ENCODE measurements at places on chromosomes 1 and 21.

DNA sequence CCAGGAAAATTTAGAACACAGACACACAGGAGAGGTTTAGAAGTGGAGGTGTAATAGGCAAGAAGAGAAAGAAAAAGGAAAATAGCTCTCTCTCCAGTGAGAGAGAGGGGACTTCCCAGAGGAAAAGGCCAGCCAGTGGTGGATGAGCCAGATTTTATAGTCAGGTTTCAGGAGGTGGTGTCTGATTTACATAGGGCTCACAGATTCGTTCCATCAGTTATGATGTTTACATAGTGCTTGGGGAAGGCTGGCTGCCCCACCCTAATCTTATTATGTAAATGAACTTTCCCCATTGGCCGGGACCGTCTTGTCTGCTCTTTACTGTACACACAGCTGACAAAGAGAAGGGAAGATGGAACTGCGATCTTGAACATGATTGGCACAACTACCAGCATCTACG lies 797.3 kb downstream of the PLA2G4A start:
- no peak for DNase-seq

DNA sequence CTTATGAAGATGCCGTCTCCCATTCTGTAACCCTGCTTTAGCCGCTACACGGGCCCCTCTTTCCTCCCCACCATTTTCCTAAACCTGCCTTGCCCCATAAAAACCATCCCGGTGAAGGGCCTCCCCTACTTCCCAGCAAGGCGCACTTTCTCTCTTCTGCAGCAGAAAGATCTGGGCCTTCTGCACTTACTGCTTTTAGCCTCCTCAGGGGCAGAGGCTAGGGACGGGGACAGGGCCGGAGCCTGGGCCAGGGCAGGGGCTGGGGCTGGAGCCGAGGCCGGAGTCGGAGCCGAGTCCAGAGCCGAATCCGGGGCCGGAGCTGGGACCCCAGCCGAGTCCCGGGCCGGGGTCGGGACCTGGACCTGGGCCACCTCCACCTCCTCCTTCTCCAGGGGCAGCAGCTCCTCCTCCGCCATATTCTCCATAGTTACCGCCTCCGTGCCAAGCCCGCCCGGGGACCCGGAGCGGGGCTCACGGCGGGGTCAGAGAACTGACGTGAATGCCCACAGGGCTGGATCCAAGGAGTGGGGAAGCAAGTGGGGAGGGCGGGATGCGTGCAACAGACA lies 382 bp downstream of the TRMT1L start:
- DNase-seq = peak; percentile 20

- no peak for DNase-seq
Measured at GRCh38 chr1:1892763-1893120, 1.9 kb upstream of the GNB1 start.

DNA sequence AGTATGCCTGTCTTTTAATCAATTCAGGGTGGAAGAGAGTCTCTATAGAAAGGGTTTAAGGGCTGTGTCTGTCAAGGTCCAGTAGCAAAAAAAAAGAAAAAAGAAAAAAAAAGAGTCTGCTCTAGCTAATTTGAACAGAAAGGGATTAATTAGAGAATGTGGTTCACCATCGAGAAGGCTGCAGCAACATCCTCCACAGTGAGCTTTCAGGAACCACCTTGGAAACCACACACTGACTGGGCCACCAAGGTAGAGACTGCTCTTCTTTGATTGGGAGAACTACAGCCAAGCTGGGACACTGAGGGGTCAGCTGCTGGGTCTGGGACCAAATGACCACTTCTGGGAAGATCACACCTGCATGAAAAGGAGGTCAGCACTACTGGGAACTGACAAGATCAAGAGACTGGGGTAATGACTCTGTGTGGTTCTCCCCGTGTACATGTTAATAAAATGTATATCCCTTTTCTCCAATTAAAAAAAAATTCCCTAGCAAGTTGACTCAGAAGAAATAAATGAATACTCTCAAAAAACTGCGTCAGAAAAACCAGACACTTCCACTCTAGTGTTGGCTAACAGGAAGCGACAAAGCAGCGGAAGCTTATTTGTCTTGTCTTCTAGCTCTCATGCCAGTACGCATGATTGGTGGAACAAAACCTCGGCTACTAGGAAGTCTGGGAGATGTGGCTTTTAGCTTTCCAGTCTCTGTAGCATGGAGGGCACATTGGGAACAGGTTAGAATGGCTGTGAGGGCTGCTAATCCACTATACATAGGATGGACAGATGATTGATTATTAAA lies 60.0 kb upstream of the IVNS1ABP start:
- no peak for DNase-seq

DNA sequence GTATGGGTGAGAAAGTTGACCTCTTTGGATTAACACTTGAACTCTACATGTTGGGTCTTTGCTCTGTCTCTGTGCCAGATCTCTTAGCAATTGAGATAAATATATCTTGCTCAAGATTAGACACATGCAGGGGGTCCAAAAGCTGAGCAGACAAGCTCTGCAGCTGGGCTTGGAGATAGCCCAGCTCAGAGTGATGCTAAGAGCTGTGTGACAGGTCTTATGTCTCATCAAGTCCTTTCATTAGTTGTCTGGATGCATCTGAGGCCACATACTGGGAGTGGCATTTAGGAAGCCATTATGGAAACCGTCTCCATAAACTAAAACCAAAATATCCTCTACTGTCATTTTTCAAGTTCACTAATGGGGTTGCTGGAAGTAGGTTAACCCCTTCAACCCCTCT lies 289.4 kb upstream of the DUSP10 start:
- DNase-seq = no peak

DNA sequence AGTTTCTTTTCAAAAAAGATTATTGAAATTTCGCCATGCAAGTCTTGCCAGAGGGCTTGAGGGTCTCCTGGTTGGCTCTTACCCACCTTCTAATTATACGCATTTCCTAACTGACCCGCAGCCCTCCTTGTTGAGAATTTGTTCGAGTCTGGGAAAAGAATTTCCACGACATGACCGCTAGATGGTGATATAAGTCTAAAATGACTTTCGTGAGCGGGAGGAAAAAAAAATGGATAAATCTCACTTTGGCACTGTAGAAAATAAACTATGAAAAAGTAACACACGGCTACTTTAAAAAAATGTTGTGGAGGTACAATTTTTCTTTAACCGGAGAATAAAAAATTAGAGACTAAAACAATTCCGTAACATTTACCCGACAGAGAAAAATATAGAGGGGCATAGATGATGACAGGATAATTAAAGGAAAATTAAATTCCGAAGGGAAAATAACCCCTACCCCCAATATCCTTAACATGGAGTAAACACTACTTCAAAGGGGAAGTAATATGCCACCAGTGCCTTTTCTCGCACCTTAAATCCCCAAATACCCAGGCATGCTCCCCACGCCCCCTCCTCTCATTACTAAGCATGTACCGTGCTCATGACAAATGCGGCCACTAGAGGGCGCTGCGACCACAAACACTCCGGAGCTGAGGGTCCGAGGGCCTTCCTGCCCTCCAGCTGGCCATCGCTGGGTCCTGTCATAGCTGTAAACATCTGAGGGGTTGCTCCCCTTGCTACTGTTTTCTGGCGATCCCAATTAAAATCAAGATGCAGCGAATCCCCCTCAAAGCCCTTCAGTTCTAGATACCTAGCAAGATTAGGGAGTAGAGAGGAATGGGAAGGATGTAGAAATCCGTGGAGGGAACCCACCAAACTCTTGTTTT lies 266.9 kb downstream of the ASTN1 start:
- no peak for DNase-seq

GRCh38 chr1:224785040-224785328 lies 144.5 kb upstream of the DNAH14 start:
- no peak for DNase-seq

GRCh38 chr1:180935326-180936109 lies 22.8 kb downstream of the KIAA1614 start:
- no peak for DNase-seq

- DNase-seq = no peak
Measured at GRCh38 chr1:4006676-4007374, 106.8 kb upstream of the C1orf174 start.

- no peak for DNase-seq
Measured at GRCh38 chr1:94530373-94530878, 11.1 kb downstream of the F3 start.

GRCh38 chr21:46545363-46545762 lies 59.5 kb downstream of the S100B start:
- no peak for DNase-seq

GRCh38 chr1:24263746-24264145 lies 55.4 kb upstream of the GRHL3 start:
- no peak for DNase-seq

DNA sequence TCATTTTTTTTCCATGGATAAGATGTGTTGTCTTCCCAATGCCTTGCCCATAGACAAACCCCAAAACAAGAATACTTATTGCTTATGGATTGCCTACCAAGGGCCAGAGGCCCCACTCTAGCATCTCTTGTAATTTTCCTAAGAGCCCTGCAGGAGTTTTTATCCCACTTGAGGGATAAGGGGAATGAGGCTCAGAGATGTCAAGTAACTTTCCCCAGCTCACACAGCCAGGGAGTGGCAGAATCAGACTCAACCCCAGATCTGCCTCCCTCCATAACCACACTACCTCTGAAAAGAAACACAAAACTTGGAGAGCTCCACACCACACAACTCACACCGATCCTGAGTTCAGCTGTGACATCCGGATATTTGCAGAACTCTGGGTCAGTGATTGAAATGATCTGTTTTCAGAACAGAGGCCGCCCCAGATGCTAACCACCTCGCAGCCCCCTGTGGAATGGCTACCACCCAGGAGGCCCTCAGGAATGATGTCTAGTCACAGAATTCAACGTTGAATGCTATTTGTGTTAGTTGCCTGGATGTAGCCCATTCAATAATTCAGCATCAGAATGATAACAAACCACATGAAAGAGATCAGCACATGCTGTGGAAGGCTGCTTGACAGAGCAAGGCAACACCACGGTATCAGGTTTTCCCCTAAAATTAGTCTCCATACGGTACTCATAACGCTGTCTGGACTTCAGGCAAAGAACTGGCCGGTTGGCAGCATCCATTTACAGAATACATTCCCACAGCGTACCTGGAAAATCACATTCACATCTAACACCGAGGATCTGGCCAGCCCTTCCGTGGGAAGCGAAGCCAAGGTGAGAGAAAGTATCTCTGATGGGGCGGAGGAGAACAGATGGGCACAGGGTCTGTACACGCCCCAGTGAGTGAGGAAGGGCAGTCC lies 231.9 kb downstream of the TOMM20 start:
- no peak for DNase-seq

DNA sequence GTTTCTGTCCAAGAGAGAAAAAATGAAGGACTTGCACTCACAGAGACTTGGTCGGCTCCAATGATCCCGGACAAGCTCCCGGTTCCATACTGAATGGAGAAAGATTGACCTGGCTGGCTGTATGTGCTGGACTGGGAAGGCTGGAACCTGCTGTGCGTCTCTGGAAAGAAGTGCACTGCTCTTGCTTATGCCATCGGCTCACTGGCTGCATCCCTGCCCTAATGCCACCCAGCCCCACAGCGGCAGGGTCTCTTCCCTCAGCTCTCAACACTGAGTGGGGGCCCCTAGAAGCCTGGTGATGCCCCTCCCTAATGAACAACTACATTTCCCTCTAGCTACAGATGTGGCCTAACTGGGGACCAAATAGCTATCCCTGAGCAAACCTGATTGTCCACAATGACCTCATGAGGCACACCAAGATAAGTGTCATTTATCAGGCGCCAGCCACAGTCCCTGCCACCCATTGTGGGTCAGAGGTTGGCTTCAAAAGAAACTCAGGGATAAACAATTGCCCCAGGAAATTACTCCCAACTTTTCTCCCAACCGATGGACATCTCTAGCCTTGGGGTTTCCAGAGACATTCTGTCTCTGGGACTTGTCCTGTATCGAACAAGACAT lies 2.6 kb downstream of the CTSE start:
- DNase-seq = no peak

DNA sequence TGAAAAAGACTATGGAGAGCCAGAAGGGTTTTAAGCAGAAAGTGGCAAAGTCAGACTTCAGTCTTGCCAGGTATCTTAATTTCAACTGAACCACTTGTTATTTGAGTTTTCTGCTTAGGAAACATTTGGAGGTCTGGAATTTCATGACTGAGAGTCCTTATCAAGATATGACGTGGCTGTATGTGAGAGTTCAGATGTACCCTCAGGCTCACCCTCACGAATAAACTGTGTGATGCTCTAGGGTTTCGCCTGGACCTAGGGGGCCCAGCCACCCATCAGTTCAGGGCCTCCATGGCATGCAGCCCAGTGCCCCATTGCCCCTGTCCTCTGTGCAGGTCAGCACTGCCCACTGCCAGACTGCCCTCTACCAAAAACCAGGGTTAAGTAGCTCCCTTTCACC lies 30.6 kb upstream of the TADA1 start:
- DNase-seq = no peak

- no peak for DNase-seq
Measured at GRCh38 chr1:62530516-62531154, 66.7 kb upstream of the ANGPTL3 start.

- no peak for DNase-seq
Measured at GRCh38 chr1:20386323-20387081, 95.8 kb downstream of the VWA5B1 start.

DNA sequence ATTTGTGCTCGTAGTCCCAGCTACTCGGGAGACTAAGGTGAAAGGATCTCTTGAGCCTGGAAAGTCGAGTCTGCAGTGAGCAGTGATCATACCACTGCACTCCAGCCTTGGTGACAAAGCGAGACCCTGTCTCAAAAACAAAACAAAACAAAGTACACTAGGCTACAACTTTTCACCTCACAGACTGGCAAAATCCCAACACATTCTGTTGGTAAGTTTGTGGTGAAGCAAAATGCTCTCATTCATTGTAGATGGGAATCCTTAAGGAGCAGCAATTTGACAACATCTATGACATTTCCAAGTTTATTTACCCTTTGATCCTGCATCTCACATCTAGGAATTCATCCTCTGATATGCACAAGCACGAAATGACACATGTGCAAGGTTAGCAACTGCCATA lies 20.2 kb upstream of the SLC1A7 start:
- no peak for DNase-seq

DNA sequence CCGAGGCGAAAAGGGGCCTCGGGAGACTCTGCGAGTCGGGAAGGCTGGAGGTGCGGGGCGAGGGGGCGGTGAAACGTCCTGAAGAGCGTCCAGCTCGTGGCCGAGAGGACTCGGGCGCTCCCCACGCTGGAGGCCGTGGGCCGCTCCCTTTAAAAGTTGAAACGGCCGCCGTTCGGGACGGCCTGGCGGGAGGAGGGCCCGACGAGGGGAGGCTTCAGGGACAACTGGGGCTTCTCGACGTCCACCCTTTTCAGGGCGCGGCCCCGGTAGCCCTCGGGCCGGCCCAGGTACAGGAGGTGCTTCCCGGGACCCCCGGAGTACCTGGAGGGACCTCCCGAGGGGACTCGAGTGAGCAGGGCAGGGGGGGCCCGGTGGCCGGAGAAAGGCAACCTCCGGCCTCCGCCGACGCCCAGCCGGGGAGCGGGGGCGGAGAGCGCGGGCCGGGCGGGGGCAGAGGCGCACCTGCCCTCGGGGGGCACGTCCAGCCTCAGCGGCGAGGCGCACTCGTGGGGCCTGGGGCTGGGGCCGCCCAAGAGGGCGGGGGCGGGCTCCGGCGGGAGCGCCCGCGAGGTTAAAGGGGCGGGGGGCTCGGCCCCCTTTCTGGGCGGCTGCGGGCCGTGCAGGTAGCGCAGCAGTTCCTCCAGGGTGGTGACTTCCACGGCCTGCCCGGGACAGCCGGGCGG lies 14.0 kb downstream of the SEMA6C start:
- no peak for DNase-seq
